ENCODE measurements at places on chromosomes 3 and 15.

DNA sequence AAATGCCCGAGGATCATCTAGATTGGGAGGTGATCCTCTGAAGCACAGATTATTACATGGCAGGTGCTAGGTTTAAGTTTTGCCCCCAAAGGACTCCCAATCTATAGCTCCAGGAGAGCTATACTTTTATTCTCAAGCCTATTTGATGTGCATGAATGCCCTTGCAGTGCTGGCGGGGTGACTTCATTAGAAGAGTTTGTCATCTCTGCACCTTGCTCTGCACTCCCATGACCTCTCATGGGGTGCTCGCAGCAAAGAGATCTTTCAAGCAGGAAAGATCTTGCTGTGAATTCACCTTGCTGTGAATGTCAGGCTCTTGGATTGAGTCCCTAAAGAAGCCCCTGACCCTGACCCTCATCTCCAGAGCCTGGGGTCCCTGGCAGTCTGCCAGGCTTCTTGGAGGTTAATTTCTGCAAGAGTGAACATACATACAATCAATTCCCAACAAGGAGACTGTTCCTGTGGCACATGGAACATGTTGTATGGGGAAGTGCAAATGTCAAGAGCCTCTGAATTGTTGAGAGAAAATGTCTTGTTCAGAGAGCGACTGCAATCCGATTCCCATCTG lies 45.9 kb downstream of the FAM43A start:
- no peak for DNase-seq

DNA sequence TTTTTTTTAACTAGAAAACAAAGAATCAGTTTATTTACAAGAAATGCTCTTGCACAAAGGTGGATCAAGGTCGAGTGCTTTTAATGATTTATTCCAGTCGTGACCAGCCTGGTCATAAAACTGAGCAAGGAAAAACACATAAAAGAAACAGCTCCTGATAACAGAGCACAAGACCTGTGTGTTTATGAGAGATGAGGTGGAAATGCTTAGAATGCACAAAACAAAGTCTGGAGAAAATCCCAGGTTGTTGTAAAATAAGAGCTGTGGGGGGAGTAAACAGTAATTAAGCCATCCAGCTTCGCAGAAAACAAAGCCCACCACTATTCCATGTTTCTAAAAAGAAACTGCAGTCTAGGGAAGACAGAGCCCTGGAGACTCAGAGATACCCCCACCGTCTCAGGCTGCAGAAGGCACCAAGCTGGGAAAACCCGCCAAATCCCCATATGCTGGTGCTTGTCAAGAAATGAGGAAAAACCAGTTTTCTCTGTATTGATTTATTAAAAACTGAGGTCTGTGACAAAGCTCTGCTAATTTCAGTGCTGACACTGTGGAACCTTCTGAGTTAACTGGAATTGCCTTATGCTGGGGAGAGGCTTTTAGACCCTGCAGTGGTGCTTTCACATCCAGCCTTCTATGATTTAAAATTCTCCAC lies 139.3 kb downstream of the ADAMTS17 start:
- DNase-seq: no peak

- no peak for DNase-seq
Measured at GRCh38 chr15:50653156-50653743, 33.3 kb downstream of the TRPM7 start.

GRCh38 chr3:34351882-34352777 lies 553.7 kb downstream of the PDCD6IP start:
- DNase-seq: no peak

GRCh38 chr3:103818800-103819199 lies 1384.0 kb downstream of the ZPLD1 start:
- no peak for DNase-seq

DNA sequence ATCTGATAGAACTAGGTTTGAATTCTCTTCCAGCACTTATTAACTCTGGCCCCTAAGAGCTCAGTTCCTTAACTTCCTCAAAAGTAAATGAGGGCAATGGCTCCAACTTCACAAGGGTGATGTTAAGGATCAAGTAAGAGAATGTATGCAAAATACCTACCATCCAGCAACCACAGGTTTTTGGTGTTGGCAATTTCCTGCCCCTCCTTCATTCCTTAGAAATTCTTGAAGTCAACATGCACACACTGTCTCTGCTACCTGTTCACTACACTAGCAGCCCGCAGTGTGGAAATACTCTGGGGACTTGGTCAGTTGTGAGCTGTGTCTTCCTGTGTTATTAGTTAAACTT lies 5.0 kb downstream of the ZBED2 start:
- DNase-seq: no peak

DNA sequence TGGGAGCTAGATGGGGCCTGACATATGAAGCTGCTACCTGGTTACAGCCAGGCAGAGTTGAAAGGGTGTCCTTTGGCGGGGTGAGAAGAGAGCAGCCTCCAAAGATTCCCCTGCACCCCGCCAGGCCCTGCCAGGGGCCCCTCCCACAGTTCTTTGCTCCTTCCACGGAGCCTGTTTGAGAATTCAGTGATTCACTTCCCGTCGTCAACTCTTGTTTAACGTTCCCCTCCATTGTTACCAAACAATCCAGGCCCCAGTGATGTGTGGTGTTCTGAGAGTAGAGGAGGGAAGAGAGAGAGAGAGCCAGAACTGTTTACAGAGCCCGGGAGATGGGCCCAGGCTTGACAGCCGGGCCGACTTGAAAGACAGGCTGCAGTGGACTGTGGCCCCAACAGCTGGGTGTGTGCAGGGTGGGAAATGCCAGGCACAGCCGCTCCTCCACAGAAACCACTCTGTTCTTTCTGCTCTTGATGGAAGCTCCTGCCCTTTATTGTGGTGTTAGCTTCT lies 81.5 kb downstream of the SMAD3 start:
- DNase-seq: no peak

- no peak for DNase-seq
Measured at GRCh38 chr3:20573175-20573574, 387.2 kb upstream of the SGO1 start.
